ENCODE measurements at places on chromosomes 2 and 18.

- no peak for DNase-seq
Observed at GRCh38 chr2:129233166-129233565, 746.3 kb upstream of the RAB6C start.

GRCh38 chr2:67255933-67256615 is 141.1 kb upstream of the ETAA1 start:
- no peak for DNase-seq

- DNase-seq: no peak
Observed at GRCh38 chr2:207073412-207073800, 92.3 kb downstream of the KLF7 start.

- no peak for DNase-seq
Observed at GRCh38 chr2:28758459-28758858, 6.8 kb downstream of the PPP1CB start.

DNA sequence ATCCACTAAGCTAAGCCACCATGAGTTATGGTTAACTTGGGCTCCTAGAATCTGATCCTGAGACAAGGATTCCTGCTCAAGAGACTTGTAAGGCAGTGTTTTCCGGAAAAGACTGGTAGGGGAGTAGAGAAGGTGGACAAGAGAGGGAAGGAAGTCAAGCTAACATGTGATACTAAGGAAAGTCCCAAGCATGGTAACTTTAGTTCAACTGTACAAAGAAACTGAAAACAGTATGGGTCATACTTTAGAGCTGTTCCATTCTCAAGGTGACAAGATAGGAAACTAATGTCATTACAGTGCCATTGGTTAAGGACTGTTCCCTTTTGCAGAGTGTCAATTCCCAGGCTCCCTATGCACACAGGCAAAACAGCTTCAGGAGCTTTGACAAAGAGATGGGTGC is 5.8 kb downstream of the MYO5B start:
- DNase-seq: no peak

GRCh38 chr2:144796164-144796563 is 276.2 kb upstream of the ZEB2 start:
- DNase-seq: no peak

GRCh38 chr2:43276266-43276941 is 50.0 kb upstream of the ZFP36L2 start:
- no peak for DNase-seq

DNA sequence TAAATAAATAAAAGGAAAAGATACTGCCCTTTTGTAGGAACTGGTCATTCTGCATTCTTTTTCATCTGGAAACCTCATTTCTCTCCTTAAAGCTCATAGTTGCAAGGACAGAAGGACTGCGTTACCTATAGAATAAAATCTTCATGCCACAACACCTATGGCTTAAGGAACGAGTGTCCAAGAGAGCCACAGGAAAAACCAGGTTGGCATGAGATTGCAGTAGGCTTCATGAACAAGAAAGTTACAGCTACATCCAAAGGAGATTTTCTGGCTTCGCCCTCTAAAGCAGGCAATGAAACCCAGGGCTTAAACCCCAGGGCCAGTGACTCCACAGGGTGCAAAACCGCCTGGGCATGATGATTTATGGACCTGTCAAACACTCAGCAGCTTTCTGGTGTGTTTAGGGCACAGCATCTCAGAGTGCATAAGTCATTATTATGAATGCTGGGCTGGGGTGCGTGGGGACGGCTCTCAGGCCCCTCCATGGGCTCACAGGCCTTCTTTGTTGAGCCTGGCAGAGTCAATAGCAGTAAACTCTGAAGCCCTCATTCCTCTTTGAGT is 30.7 kb upstream of the PIEZO2 start:
- DNase-seq: no peak

DNA sequence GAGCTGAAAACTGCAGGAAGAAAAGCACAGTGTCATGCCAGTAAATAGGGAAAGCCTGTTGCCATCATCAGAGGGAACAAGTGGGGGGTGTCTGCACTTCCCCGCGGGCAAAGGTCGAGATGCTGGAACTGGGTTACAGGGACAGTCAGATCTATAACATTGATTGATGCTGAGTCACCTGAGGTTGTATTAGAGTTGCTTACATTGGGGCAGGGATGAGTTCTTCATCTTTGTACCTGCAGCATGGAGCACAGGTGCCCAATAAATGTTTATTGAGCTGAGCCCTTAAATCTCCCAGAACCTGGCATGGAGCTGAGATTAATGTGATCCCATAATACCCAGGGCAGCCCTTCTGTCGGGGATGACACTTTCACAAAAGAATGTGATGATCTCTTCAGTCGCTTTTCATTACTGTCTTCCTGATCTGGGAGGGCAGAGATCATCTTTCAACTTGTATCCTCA is 5.9 kb upstream of the RNF152 start:
- DNase-seq: no peak

Data from progenitor cell of endocrine pancreas (in vitro differentiated cells).